ENCODE measurements at places on chromosomes 13 and 19. TPM values are rescaled to one million over a fixed set of nuclear protein-coding genes. Genes with fewer than 3 reads are reported as not detected.

DNA sequence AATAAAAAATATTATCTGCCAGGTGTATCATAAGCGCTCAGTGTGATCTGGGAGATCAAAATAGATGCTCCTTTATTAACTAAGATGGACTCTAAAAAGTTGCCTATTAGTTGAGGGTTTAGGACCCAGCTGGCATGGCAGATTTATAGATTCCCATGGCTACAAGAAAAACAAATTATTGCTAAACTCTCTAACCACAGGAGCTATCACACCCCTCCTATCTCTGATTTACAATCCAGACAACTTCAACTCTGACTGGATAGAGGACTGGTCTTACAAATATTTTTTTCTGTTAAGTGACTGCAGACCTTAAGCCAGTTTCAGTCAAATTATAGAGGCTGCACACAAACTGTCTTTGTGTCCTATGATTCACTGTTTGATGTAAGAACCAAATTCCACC, 45.4 kb upstream of the MYCBP2 start:
- no peak for DNase-seq

DNA sequence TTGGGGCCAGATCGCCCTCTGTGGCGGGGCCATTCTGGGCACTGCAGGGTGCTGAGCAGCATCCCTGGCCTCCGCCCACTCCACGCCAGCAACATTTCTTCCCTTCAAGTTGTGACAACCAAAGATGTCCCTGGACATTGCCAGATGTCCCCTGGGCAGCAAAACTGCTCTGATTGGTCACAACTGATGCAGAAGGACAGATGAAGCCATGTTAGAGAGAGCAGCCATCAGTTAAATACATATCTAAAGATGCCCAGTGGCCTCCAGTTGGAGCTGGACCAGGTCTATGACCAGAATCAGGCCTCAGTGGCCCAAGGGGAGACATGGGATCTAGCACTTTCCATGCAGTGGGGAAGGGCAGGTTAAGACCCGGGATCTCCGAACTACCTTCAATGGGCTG, 125.7 kb downstream of the PTPRS start:
- no peak for DNase-seq

- no peak for DNase-seq
Measured at GRCh38 chr13:100668408-100668807, 6.2 kb downstream of the TMTC4 start.

- DNase-seq: no peak
Measured at GRCh38 chr13:44064357-44064756, 184.7 kb downstream of the LACC1 start.

GRCh38 chr13:20997301-20998161, 63.9 kb downstream of the LATS2 start:
- no peak for DNase-seq

GRCh38 chr19:15934332-15935078, at the start of gene CYP4F11:
TSS of gene CYP4F11 (minus strand) at chr19:15934529. CDS start at chr19:15934408, 121 bp downstream.
- DNase-seq: no peak

DNA sequence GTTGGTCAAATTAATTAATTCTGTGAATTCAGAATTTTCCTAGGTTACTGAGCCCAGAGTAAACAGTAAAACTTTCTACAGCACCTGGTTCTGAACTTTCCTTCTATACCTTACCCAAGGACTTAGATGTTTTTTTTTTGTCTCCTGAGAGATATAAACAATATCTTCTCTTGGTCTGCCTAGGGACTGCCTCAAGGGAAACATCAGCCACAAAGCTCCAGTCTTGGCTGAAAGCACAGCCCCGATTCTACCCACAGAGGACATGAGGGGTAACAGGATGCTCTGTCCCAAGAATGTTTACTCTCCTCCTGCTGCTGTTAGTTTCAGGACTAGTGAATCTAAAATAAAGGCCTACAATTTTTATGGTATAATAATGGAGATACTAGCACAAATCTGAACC, 14.3 kb downstream of the CNMD start:
- DNase-seq: no peak

DNA sequence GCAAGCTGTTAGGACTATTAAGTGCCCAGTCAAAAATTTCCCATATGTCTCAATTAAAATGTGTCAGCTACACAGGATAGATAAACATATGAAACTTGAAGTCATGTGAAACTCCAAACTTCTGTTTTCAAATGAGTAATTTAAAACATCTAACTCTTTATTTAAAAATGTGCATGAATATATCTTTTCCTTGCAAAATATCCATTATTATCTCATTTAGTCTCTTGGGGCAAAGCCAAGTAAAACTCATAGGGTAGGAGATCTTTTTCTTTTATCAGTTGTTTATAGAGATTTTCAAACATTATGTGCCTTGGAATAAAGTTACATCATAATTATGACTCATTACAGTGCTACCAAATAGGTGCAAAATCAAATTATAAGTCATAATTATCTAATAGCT, 2020.1 kb upstream of the PRR20A start:
- no peak for DNase-seq

DNA sequence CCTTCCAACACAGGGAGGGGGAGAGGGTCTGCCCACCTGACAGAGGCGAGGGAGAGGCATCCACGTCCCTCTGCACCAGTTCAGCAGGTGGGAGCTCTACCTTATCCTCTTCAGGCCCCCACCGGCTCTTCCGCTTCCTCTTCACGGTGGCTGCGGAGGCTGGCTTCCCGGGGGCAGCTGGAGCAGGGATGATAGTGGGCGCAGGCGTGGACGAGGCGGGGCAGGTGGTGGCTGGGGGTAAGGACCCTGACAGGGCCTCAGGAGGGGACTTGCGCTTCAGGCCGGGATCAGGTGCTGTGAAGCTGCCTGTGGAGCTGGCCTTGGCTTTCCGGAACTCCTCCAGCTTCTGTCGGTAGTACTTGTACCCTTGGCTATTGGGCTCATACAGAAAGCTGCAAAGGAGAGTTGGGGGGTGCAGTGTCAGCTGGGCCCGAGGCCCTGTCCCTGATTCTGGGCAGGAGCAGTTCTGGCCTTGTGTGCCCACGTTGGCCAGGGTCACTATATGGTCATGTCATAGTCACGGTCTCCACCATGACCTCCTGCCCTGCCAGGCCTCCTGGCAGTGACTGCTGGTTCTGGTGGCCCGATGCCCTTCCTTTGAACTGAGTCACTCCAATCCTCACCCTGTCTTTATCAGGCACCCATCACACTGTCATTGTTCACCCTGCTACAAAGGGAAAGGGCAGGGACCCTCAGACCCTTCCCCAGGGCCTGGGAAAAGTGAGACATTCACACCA, 23.2 kb downstream of the SUGP1 start:
- no peak for DNase-seq

DNA sequence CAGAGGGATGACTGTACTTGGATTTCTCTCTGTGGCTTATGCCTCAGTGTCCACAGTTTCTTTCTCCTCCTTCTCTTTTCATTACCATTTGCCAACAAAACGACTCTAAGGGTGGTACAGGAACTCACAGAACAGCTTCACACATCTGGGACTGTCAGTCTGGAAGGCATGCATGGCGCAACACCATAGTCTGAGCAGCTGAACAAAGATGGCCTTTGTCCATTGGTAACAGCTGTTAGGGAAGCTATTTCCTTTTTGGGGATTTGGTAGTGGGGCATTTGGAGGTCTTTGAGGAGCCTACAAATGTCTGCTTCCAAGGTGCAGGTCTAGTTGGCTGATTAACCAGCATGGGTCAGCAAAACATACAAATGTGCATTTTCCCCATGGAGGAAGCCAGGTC, 81.4 kb upstream of the PCDH8 start:
- DNase-seq: no peak

GRCh38 chr19:9847087-9847671, 12.1 kb downstream of the PIN1 start:
- DNase-seq: no peak

KLK7 gene
- not detected for total RNA-seq

CEACAM20 gene
- total RNA-seq: not detected

COMMD6 gene
- 231 TPM for total RNA-seq

CAPN12 gene
- total RNA-seq: 8.2 TPM

SYCN gene
- total RNA-seq: not detected

DUXA gene
- not detected for total RNA-seq

Data from naive thymus-derived CD8-positive, alpha-beta T cell (primary cell).